Fibroblast of skin of back (primary cell): ENCODE measurements at places on chromosomes 6 and 20.

GRCh38 chr20:26214991-26215390 lies 518.3 kb upstream of the ZNF337 start:
- DNase-seq: peak; percentile 49

- DNase-seq: peak; percentile 3
Observed at GRCh38 chr20:20492521-20493332, 124.8 kb downstream of the INSM1 start.

GRCh38 chr6:103617642-103618041 lies 1242.1 kb downstream of the HACE1 start:
- DNase-seq: no peak

GRCh38 chr6:7249946-7250643 lies 62.9 kb downstream of the SSR1 start:
- DNase-seq: peak; percentile 44

GRCh38 chr6:3719462-3720308 lies 31.8 kb downstream of the PXDC1 start:
- DNase-seq: no peak

DNA sequence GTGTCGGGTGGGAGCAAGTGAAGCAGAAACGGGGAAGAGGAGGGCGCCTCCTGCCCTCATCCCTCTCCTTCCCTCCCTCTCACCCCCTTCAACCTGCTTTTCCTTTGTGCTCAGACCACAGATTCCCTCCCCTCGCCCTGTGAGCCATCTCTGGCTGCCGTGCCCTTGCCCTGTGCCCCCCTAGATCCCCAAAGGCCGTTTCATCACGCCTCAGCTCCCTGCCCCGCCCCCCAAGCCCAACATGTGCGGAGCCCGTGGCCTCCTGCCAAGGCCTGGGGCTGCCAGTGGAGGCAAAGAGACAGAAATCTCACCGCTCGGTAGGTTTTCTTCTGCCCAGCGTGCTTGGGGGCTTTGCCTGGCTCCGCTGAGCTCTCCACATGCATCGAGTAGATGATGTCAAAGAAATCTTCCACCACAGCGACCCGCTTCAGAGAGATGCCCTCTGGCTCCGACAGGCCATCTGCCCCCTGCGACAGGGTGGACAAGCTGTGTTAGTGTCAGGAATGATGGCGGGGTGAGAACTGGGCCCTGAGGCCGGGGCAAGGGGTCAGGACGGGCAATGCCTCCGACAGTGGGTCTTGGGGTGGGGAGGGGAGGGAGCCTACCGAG lies 57.6 kb downstream of the NOL4L start:
- no peak for DNase-seq
